ENCODE measurements at places on chromosomes 7 and 10.

GRCh38 chr10:19017116-19017890 is 31.3 kb upstream of the MALRD1 start:
- no peak for DNase-seq

- no peak for DNase-seq
Observed at GRCh38 chr10:119205894-119206602, 1.3 kb upstream of the GRK5 start.

DNA sequence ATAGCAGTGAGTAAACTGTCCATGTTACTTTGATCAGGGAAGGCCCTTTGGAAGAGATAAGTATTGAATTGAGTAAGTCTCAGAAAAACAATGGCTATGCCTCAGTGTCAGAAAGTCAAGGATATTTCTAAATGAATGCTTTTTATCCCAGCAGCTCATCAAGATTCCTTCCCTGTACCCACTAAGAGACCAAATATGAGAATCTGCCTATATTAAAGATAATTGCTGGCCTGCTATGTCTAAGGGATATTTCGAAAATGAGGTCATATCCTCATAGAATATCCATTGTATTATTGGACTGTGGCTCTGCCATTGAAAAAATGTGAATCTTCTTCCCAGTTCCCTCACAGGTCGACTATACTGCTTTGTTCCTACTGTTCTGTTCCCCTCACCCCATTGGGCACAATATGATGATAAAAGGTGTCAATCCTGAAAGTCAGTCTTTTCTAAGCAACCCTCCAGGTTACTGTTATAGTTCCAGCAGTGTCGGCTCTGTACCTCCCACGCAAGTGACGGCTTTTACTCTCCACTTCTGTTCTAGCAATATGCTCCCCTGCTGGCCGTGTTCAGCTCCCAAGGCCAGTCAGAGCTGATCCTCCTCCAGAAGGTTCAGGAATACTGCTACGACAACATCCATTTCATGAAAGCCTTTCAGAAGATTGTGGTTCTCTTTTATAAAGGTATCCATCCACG is 51.7 kb downstream of the BZW2 start:
- DNase-seq, result no peak

DNA sequence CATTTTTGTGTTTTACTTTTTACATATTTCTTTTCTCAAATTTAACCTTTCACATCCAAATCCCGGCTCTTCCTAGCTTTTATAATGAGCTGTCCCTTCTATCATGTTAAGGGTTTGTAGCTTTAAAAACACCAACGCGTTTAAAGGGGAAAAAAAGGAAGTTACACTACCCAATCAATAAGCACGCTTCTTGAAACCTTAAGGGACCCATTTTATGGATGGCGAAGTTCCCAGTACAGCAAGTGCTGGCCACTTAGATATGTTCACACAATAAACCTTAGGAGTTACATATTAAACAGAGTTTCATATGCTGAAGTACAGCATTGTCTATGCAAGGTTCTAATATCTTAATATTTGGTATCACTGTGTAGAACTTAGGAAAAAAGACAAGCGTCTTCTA is 1.8 kb downstream of the GNG11 start:
- DNase-seq, result no peak

GRCh38 chr7:18036783-18037182 is 9.1 kb upstream of the PRPS1L1 start:
- DNase-seq, result no peak

DNA sequence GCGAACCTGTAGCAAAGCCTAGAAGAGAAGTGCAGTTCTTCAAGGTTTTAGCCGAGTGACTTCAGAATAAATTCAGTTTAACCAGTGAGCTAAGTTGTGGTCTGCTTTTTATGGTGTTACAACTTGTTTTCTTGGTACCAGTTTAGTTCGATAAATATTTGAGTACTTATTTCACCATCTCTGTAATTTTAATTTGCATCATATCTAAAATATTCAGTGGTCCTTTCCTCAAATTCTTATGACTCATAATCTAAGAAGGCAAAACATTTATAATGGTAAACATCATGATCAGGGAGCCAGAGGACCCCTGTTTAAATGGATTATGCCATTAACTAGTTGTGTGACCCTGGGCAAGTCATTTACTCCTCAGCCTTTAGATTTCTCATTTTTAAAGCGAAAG is 4.1 kb upstream of the BMPER start:
- DNase-seq, result no peak

DNA sequence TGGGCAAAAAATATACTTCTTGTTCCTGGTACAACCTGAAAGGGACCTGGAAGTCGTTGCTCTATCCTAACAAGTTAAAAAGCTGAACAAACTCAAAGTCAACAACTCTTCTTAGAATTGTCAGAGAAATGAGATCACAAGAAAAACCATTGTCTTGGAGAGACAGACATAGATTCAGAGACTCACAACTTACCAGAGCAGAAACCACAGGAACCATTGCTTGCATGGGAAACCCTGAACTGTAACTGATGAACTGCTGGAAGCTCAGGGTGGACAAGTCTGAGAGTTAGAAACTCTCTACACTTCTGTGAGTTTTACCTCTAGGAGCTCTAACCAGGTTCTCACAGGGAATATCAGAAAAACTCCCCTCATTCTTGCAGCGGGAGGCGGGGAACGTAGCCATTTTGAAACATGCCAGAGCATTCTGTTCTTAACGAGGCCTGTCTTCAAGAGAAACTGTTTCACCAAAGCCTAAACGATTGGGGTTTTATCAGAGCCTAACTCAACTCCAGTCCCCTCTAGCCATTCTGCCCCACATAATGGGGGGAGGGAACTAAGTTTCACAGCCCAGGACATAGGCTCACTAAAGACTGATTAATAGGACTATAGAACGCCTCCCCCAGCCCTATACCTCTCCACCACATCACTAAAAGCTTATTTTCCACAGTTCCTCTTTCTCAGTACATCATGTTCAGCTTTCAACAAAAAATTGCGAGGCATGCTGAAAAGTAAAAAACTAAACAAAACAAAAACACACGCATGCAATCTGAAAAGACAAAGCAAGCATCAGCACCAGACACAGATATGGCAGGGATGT is 12.0 kb upstream of the GSDME start:
- no peak for DNase-seq

DNA sequence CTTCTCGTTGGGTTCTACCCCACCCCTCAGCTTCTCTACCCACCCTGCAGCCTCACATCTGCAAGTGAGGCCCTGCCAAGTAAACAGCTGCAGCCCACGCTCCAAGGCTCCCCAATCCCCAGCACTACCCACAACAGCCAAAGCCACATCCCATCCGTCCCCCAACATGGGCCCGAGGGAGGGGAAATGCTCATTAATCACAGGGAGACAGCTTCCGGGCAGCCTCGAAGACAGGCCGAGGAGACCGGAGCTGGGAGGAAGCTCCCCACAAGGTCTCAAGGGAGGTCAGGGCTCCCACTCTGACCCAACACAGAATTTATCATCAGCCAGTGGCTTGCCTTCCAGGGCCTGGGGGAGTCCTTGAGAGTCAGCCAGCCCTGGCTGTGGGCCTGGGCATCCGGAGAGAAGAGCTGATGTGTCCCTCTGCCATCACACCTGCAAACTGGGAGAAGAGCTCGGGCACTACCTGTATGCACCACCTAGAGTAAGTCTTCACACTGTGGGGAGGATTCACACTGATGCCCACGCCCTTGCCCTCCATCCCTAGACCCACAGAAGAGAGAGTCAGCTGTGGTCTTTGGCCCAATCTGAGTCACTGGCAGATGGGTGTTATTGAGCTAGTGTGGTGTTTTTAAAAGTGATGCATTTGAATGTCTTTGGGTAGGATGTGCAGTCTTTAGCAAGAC is 115.5 kb upstream of the ZMIZ1 start:
- DNase-seq, result no peak

- no peak for DNase-seq
Observed at GRCh38 chr7:99133766-99134564, 9.9 kb downstream of the SMURF1 start.

GRCh38 chr10:29896053-29896452 is 163.3 kb downstream of the JCAD start:
- no peak for DNase-seq

- DNase-seq, result no peak
Observed at GRCh38 chr10:63253040-63253439, 119.9 kb downstream of the NRBF2 start.

GRCh38 chr10:69068549-69068948 is 19.4 kb upstream of the SRGN start:
- no peak for DNase-seq

GRCh38 chr7:113774182-113774807 is 144.5 kb downstream of the PPP1R3A start:
- DNase-seq, result no peak

DNA sequence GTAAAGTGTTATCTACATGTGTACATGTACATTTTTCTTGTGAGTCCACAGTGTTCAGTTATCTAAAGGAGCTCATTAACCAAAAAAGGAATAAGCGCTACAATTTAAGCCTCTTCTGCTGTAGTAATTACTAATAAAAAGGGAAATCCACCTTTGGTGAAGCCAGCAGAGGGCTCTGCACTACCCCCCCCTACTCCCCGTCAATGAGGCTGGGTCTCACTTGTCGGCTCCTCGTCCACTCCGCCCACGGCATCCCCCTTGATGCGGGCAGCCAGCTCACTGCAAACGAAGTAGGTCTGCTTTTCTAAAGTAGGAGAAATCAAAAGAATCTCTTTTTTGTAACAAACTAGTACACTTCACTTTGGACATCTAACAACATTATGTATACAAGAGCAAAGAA is 4.7 kb upstream of the WASHC2A start:
- no peak for DNase-seq

Measured in activated gamma-delta T cell treated with anti-CD3 and anti-CD28 coated beads, Interleukin-2, amount 50 U/mL, for 16 hours (primary cell).